Lower lobe of right lung (tissue), 2 donors: ENCODE measurements at places on chromosomes 4 and X.

DNA sequence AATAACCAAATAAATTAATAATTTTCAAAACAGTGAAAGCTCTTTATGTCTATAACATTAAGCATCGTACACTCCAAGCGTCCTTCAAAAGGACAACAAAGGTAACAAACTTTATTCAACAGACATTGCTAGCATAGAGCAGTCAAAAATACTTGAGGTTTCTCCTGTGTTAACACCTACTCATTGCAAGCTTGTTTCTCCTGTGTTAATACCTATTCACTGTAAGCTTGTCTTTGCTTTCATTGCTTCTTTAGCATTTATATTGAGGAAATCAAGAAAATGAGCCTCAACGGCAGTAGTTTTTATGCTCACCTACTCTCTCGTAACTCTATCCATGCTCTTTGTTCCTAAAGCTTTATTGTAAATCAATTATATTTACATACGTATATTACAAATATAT lies 3.5 kb downstream of the SPOCK3 start:
- peaks cover 14% of the 10 kb centered on the region for H3K27me3 ChIP-seq
- no peak for DNase-seq
- H3K4me1 ChIP-seq, result peaks cover 17% of the 10 kb centered on the region
- no peaks in the 10 kb centered on the region for H3K36me3 ChIP-seq
- no peak overlapping the region for H3K4me3 ChIP-seq
- no peak overlapping the region for H3K27ac ChIP-seq

DNA sequence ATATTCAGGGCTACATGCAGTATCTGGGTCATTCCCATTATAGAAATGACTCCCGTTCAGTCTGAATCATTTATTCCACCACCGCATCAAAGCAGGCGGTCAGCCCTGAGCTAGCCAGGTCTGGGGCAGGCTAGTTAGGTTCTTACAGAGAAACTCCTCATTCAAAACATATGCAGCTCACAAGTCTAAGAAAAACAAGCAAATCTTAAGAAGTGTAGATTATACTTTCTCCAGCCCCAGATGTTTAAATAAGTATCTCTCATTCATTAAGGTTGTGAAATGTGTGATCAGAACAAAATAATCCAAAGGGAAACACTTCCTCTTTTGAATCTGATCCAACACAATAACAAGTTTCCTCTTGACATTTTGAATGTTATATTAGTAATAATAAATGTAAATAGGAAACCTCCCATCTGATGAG lies 441.9 kb downstream of the INPP4B start:
- H3K27ac ChIP-seq, result peak overlapping the region; percentile 4
- no peaks in the 10 kb centered on the region for H3K27me3 ChIP-seq
- DNase-seq, result no peak
- no peaks in the 10 kb centered on the region for H3K36me3 ChIP-seq

DNA sequence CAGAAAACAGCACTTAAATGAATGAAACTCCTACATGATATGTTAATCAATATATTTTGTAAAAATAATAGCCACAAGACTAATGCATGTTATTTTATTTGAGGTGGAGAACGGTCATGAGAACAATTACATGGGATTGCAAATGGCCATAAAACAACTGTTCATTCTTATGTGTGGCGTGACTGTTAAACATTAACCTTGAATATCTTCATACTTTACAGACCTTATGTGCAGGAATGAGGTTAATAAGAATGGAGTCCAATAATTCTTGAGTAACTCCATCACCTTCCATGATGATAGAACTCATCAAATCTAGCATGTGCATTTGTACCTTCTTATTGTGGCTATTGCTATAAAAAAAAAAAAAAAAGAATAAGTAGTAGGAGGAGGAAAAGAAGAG lies 55.3 kb downstream of the PDS5A start:
- no peak overlapping the region for H3K27ac ChIP-seq
- peaks cover 84% of the 10 kb centered on the region for H3K36me3 ChIP-seq
- no peaks in the 10 kb centered on the region for H3K27me3 ChIP-seq
- no peaks in the 10 kb centered on the region for H3K4me1 ChIP-seq
- DNase-seq, result no peak
- H3K4me3 ChIP-seq, result no peak overlapping the region

GRCh38 chrX:3142259-3143042 lies 101.2 kb downstream of the ARSF start:
- no peaks in the 10 kb centered on the region for H3K27me3 ChIP-seq
- no peak overlapping the region for H3K4me3 ChIP-seq
- no peak overlapping the region for H3K27ac ChIP-seq
- DNase-seq, result no peak

- H3K27me3 ChIP-seq, result no peaks in the 10 kb centered on the region
- no peak overlapping the region for H3K27ac ChIP-seq
- DNase-seq, result no peak
- H3K4me1 ChIP-seq, result no peaks in the 10 kb centered on the region
- H3K4me3 ChIP-seq, result no peak overlapping the region
- no peaks in the 10 kb centered on the region for H3K36me3 ChIP-seq
Measured at GRCh38 chr4:182188622-182189021, 54.6 kb upstream of the TENM3 start.

- no peaks in the 10 kb centered on the region for H3K4me1 ChIP-seq
- peaks cover 13% of the 10 kb centered on the region for H3K27me3 ChIP-seq
- H3K27ac ChIP-seq, result no peak overlapping the region
- no peak for DNase-seq
Measured at GRCh38 chrX:151177141-151178027, 1.0 kb downstream of the GPR50 start.

DNA sequence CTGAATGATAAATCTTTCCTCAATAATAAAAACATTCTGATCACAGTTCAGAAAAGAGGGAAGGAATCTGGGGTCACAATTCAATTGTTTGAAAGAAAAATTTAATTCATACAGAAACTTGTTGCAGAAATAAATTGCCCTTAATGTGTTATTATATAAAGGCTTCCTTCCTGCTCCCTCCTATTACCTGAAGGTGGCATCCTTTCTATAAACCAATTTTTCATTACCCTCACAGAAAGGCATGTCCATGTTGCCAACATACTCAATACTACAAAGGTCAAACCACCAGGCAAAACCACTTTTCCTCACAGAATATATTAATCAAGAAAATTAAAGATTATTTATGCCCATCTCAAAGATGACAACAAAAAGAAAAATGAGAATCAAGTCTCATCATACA lies 194.3 kb upstream of the CT83 start:
- H3K27me3 ChIP-seq, result no peaks in the 10 kb centered on the region
- H3K4me3 ChIP-seq, result no peak overlapping the region
- H3K36me3 ChIP-seq, result no peaks in the 10 kb centered on the region
- H3K27ac ChIP-seq, result no peak overlapping the region
